CD4-positive, alpha-beta T cell treated with Interleukin-17A for 1 hour (primary cell): ENCODE measurements at places on chromosomes 7 and 10.

DNA sequence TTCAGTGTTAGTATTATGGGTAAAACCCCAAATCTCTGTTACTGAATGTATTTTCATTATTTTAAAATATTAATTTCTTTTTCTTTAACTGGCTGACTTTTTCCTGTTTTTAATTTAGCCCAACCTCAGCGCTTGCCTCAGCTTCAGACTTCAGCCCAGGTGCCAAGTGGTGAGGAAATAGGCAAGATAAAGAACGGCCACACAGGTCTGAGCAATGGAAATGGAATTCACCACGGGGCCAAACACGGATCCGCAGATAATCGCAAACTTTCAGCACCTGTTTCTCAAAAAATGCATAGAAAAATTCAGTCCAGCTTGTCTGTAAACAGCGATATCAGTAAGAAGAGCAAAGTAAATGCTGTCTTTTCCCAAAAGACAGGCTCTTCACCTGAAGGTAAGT, 57.5 kb downstream of the MDFIC start:
- no peak for DNase-seq

DNA sequence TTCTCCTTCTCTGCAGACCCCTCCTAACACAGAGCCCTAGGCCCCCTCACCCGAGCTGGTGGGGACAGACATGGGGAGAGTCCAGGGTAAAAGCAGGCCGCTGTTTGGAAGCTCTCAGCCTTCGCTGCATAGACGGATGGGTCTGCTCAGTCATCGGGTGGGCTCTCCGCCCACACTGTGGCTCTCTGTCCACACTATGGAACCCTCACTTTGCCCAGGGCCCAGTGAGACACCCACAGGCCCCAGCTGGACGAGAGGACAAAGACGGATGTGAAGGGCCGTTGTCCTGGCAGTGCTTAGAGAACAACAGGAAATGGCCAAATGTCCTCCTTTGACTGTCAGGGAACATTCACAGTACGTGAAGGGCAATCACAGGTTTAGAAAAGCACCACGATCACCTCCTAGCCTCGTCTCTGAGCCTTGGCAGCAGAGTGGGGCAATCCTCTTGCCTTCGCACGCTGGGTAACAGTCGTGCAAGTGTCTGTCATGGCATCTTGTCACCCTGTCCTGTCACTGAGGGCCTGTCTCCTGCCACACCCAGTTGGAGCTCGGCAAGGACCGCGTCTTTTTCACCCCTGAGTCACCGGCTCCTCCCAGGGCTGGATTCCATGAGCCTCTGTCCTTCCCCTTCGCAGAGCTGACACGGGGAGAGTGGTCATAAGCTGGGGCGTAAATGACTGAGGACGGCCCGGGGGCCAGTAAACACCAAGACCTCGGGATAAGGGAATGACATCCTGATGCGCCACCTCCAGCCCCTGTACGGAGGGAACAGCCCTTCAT, 80.6 kb downstream of the PRKAG2 start:
- no peak for DNase-seq

DNA sequence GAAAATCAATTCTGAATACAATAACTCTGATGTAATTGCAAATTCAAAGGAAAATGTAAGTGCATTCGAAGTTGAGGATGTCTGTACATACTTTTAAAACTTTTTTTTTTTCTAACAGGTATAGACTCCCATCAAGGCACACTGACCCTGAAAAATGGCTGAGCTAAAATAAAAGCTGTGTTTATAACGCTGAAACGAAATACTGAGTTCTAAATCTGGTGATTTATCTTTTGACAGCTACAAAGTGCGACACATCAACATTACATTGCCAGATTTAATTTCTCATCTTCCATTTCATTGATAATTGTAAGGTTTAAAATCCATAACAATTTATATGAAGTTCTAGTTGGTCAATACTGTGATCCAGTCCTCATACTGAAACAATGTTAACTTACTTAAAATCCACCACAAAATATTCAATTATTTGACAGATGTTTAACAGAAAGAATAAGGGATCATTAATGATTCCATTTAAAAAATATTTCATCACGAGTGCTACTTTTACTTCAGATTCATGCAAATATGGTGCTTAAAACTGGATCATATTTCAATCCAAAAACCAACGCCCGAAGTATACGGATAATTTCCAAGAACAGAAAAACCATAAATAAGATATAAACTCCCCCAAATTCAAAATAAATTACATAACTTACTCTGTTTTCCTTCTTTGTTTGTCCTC, 1.4 kb downstream of the RAB11FIP2 start:
- no peak for DNase-seq

GRCh38 chr7:46625032-46625431, 704.0 kb upstream of the IGFBP3 start:
- DNase-seq: no peak

DNA sequence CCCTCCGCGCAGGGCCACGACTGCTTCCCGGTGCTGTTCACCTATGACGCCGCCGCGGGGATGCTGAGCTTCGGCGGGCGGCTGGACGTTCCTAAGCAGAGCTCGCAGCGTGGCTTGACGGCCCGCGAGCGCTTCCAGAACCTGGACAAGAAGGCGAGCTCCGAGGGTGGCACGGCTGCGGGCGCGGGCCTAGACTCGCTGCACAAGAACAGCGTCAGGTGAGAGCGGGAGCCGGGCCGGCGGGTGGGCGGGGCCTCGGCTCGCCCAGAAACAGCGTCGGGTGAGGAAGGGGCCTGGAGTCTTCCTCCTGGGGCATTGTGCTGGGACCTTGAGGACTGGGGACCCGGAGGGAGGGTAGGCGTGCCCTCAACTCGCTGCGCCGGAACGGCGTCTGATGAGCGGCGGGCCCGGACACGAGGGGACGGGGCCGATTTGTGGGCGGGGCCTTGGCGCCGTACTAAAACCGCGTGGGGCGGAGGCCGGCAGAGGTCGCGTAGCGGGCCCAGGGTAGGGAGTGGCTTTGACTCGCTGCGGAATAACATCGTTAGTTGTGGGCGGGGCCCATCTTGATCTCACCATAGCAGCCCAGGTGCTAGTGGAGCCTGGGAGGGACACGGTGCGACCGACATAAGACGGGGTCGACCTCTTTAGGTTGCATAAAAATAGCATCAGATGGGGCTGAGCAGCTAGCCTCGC, 15.6 kb downstream of the PDAP1 start:
- peak; percentile 92 for DNase-seq

DNA sequence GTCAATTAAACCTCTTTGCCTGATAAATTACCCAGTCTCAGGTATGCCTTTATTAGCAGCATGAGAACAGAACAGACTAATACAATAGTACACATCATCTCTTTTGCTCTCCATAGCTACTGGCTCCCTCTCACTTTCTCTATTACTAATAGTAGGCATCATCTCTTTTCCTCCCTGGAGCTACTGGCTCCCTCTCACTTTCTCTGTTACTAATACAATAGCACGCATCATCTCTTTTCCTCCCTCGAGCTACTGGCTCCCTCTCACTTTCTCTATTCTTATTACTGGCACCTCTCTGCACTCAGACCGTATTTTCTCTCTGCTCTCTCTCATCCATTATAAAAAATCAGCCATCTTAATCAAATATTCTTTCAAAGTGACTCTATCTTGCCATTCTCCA, 37.1 kb downstream of the SLC25A13 start:
- no peak for DNase-seq

DNA sequence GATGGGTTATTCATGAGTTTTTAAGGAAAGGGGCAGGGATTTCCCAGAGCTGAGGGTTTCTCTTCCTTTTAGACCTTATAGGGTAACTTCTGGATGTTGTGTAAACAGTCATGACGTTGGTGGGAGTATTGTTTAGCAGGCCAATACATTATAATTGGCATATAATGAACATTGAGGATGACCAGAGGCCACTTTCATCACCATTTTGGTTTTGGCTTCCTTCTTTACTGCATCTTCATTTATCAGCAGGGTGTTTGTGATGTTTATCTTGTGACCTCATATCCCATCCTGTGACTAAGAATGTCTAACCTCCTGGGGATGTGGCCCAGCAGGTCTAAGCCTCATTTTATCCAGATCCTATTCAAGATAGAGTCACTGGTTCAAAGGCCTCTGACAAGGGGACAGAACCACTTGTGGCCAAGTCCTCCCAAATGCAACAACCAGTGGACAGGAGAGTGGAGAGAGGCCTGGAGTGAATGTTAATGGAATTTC, 77.3 kb upstream of the RPA3 start:
- DNase-seq: no peak

DNA sequence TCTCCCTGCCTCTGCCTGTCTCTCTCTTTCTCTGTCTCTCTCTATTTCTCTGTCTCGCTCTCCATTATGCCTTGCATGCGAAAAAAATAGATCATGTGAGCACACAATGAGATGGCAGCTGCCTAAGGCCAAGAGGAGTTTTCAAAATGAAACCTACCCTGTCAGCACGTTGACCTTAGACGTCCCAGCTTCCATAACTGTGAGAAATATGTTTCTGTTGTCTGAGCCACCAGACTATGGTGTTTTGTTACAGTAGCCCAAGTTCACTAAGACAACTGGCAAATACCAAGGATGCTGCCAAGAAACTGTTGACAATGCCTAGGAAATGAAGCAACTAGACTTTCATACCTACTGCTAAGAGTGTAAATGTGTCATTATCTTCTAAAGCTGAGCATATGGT, 70.6 kb upstream of the PLXDC2 start:
- no peak for DNase-seq

DNA sequence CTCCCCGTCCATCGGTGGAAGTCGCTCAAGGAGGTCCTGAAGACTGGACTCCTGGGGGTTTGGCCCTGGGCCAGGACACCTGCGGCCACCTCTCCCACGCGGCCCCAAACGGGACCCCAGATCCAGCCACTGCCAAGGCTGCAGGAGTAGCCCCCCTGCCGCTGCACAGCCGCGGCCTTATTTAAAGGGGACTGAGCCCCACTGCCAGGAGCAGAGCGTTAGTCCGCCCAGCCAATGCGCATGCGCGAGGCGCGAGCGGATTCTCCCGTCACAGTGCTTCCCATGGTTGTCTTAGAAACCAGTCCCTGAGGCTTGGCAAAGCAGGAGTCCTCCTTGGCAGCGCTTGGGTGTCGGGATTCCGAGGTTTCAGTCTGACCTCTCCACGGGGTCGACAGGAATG, 320.0 kb downstream of the ZNF716 start:
- DNase-seq: no peak

DNA sequence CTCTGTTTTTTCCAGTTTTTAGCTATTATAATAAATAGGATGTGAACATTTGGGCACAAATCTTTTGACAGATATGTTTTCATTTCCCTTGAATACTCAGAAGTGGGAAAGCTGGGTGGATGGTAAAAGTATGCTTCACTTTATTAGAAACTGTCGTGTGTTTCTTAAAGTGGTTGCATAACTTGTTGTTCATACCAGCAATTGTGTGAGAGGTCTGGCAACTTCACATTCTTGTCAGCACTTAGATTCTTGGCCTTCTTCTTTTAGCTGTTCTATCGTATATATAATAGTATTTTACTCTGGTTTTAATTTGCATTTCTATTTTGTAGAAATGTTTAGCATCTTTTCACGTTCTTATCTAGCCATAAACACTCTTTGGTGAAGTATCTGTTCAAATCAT, 894.4 kb downstream of the KCNMA1 start:
- no peak for DNase-seq

- DNase-seq: no peak
These were observed 16.3 kb downstream of the CUL1 start for GRCh38 chr7:148715027-148715426.

GRCh38 chr7:18859318-18859717, 258.1 kb downstream of the TWIST1 start:
- DNase-seq: no peak

DNA sequence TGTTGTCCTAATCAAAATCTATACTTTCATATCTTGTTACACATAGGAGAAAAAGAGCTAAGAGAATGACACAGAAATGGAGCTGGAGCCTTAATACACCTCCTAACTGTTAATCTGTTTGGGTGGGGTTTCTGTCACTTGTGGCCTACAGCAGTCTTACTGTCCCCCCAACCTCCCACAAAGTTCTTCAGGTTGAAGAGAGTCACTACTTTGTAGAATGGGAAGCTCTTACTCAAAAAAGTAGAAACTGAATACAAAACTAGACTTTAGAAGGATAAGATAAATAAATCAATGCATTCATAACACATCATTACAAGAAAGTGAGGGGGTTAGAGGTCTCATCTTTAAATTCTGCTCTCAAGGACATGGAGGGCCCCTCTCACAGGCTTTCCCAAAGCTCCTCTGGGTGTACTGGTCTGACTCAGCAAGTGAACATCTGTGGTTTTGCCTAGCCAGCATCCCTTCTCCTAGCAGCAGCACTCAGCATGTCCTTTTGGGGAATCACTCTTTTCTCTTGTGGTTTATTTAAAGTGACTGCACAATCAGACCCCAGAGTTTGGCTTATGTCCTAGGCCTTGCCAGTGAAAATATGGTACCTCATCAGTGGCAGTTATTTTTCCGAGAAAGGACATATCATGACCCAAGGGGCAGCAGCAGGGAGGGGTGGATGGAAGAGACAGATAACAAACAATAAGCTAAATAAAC, 2.0 kb upstream of the BLVRA start:
- no peak for DNase-seq

DNA sequence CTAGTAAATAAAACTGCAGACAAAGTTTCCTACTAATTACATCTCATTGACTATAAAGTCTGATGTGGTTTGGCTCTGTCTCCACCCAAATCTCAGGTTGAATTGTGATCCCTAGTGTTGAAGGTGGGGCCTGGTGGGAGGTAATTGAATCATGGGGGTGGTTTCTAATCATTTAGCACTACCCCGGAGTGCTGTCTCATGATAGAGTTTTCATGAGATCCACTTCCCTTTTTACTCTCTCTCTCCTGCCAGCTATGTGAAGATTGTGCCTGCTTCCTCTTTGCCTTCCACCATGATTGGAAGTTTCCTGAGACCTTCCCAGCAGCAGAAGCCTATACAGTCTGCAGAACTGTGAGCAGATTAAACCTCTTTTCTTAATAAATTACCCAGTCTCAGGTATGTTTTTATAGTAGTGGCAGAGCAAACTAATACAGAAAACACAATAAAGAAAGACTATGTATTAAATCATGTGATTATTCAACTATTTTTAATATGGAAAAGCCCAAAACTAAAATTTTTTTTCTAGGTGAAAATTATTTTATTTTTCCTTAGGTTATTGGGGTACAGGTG, 232.1 kb downstream of the FZD1 start:
- DNase-seq: no peak

GRCh38 chr10:114955984-114956383, 18.0 kb downstream of the TRUB1 start:
- DNase-seq: no peak

DNA sequence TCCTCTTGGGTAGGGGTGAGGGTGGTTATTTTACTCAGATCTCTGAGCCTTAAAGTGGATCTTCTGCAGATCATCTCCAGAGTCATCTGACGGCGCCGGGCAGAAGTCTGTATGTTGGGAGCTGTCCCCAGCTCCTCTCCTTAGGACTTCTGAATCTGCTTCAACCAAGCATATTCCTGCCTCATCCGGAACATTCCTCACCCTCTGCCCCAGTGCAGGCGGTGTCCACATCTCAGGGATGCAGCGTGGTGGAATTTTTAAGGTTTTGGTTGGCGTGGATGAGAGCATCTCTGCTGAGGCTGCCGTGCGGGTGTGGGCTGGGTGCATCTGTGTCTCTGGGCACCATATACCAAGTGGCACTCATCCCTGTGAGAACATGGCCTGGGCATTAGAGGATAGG, 148.3 kb downstream of the MGMT start:
- no peak for DNase-seq
